Activated naive CD4-positive, alpha-beta T cell (primary cell): ENCODE measurements at places on chromosomes 16 and 17.

GRCh38 chr17:29747660-29748059, 124.9 kb upstream of the CORO6 start:
- no peak for DNase-seq

DNA sequence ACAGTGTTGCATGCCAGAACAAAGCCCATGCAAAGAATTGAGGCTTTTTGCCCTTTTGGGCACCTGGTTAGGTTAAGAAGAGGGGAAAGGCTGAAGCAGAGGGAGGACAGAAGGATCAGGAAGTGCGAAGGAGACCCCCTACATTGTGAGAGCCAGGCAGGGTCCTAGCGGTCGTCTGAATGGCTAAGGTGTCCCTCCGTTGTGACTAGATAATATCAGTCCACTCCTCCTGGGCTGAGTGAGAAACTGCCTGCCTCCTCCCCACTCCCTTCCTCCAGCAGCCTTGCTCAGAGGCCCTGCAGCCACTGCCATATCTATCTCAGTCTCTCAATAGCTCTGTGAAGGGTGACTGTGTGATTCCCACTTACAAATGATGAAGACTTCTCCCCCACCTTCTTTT, 75.1 kb downstream of the WSB1 start:
- no peak for DNase-seq

- DNase-seq = no peak
Observed at GRCh38 chr17:78617511-78618061, 40.4 kb upstream of the DNAH17 start.

GRCh38 chr17:20774472-20775135, 195.1 kb downstream of the CDRT15L2 start:
- no peak for DNase-seq

- DNase-seq = no peak
Observed at GRCh38 chr17:44400226-44400847, 10.9 kb upstream of the ITGA2B start.

- no peak for DNase-seq
Observed at GRCh38 chr17:9859781-9860180, 34.1 kb downstream of the GLP2R start.

- no peak for DNase-seq
Observed at GRCh38 chr17:60292697-60293096, 99.2 kb downstream of the USP32 start.

- DNase-seq = no peak
Observed at GRCh38 chr17:19787733-19788357, 39.7 kb upstream of the ALDH3A1 start.

DNA sequence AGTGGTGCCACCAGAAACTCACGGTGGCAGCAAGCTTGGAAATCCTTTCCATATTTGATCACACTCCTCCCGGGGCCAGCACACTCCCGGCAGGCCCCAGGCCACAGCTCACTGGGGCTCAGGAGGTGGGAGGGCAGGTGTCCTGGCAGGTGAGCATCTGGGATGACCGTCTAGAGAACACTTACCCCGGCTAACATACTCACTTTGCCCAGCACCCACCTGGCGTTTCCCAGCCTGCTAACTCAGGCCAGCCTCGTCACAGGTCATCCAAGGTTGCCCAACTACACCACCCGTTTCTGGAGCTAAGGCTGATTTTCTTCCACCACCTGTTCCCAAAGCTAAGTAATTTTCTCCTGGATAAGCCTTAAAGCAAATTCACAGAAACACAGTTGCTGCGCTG, 24.9 kb downstream of the FBXO31 start:
- no peak for DNase-seq

DNA sequence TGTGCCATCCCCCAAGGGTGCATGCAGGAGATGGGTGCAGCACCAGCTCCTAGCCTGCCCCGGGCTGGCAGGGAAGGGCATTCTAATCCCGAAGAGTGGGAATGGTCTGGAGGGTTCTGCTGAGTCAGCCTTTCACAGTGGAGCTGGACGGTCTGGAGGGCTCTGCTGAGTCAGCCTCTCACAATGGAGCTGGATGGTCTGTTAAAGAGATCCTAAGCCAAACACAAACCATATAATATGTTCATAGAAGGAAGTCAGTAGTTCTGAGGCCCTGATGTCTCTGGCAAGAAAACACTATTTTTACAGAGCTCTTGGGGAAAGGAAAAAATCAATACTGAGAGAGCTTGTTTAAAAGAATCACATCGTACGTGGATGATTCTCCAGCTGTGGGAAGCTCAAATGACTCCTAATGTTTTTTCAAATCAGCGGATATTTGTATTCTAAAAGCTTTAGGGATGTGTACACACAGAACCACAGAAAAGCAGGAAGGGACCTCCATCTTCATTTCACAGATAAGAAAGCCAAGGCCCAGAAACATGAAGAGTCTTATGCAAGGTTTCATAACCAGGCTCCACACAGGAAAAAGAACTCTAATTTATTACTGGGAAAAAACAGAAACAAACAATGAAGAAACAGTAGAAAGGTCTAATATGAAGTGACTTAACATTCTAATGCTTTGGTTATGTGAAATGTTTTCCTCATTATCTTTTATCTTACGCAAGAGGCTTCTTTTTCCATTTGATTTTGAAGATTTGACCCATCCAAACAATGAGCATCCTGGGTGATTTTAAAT, 176.3 kb downstream of the VPS53 start:
- DNase-seq = no peak

DNA sequence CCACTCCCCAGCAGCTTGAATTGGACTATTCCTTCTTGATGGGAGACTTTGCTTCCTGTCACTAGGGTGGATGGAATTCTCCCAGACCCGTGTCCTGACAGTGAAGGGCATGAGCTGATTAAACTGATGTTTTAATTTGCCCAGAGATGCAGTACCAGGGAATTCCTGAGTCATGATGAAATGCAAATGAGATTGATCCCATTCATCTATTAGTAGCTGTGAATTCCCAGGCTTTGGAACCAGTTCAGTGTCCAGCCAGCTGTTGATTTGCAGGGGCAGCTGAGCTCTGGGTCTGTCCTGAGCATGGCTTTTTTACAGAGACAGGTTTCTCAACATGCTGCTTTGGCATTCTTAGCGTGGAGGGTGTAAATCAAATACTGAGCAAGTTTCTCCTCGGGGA, 157.9 kb downstream of the PITPNC1 start:
- DNase-seq = no peak

- DNase-seq = no peak
Observed at GRCh38 chr17:79695797-79696609, 34.7 kb upstream of the ENPP7 start.

GRCh38 chr16:89473791-89474414, 16.5 kb downstream of the ANKRD11 start:
- DNase-seq = no peak

DNA sequence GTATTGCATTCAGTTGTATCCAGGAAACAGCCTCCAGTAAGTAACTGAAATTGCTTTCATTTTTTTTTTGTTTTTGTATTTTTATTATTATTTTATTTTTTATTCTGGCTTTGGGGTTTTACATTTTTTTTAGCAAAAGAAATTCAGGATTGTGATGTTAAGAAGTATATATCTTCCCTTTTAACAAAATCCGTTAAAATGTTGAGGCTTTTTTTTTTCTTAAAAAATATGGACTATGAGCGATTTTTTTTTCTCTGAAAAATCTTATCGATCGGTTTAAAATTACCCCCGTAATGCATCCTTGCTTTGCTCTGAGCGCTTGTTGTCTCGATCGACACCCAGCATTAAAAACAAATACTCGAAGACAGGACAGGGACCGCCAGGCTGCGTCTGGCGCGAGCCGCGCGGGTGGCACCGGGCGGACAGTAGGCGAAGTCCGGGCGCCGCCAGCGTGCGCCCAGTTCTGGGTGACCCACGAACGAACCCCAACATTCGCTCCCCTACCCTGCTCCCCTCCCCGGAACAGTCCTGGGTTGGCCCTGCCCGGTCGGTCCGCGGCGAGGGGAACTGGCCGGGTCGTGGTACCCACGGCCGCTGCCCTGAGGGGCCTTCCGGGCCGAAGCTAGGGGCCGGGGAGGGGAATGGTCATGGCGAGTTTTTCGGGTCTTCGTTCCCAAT, 482 bp downstream of the BAHCC1 start:
- no peak for DNase-seq

GRCh38 chr16:10078541-10078949, 103.7 kb downstream of the GRIN2A start:
- no peak for DNase-seq

GRCh38 chr17:7656958-7657609, 6.4 kb downstream of the ATP1B2 start:
- no peak for DNase-seq

DNA sequence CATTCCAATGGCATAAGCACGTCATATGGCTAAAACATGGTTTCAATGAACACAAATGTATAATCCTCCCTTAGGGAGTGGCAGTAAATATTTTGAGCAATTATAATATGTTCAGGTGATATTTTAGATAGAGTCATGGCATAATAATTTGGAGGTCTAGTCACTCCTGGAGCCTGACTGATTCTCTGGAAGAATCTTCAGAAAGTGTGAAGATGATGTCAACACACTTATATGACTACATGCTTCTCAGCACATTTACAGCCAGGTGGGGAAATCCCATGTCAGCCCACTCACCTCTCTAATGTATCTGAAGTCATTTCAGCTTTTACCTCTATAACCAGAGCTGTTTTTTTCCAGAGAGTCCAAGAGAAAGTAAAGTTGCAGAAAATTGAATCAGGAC, 474.8 kb downstream of the SHISA9 start:
- no peak for DNase-seq

DNA sequence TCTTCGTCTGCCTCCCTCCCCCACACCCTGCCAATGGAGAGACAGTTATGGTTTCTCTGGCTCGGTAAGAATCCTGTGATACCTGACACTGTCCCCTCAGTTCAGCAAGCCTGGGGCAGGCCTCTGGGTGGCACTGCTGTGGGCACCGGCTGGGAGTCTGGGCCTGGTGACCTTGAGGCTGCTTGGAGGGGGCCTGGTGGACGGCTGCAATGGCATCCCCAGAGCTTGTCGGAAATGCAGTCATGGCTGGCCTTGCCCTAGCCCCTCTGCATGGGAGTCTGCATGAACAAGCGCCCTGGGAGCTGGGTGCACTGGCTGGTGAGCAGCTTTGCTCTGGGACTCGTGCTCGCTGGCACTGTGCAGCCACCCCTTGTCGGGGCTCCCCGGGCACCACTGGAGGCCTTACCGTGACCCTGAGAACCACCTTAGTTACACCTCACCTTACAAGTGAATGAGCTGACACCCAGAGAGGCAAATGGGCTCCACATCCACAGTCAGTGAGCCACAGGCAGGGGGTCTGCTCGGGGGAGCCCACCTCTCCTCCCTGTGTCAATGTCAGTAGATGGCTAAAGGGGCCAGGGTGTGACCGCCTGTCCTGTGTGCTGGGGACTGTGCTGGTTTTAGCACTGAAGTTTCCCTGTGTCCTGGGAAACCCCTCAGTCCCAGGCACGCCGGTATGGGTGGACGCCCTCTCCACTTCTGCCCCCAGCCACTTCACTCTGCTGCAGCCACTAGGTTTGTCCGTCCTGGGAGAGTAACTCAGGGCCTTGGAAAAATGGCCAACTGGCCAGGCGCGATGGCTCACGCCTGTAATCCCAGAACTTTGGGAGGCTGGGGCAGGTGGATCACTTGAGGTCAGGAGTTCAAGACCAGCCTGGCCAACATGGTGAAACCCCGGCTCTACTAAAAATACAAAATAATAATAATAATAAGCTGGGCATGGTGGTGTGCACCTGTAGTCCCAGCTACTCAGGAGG, 1.4 kb downstream of the LGALS3BP start:
- DNase-seq = no peak

GRCh38 chr16:51542981-51543815, 392.1 kb upstream of the SALL1 start:
- no peak for DNase-seq

DNA sequence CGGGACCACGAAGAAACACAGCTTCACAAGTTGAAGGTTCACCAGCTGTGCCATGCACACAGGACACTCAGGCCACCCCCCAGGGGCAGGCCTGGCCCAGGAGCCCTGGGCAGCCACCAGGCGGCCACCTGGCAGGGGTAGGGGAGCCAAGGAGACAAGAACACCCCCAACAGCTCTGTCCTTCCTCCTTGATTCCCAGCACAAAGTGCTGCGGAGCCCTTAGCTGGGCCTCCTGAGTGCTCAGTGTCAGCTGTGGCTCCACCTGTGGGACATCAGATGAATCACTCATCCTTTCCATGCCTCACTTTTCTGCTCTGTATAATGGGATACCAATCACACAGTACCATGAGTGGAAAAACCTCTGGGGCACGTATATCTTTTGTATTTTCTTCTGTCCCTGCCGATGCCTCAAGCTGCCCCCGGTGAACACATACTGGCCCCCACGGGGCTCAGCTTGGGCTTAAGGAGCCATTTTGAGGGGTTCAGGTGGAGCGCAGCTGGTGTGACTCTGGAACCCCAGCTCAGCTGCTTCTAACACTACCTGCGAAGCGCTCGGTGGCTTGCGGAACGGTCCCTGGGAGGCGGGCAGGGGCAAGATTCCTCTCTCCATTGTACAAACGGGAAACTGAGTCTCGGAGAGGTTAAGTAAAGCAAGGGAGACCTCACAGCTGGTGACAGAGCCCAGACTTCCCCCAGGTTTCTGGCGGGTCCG, 12.0 kb downstream of the GALK1 start:
- DNase-seq = no peak

- no peak for DNase-seq
Observed at GRCh38 chr16:54522584-54522983, 236.0 kb upstream of the IRX3 start.

DNA sequence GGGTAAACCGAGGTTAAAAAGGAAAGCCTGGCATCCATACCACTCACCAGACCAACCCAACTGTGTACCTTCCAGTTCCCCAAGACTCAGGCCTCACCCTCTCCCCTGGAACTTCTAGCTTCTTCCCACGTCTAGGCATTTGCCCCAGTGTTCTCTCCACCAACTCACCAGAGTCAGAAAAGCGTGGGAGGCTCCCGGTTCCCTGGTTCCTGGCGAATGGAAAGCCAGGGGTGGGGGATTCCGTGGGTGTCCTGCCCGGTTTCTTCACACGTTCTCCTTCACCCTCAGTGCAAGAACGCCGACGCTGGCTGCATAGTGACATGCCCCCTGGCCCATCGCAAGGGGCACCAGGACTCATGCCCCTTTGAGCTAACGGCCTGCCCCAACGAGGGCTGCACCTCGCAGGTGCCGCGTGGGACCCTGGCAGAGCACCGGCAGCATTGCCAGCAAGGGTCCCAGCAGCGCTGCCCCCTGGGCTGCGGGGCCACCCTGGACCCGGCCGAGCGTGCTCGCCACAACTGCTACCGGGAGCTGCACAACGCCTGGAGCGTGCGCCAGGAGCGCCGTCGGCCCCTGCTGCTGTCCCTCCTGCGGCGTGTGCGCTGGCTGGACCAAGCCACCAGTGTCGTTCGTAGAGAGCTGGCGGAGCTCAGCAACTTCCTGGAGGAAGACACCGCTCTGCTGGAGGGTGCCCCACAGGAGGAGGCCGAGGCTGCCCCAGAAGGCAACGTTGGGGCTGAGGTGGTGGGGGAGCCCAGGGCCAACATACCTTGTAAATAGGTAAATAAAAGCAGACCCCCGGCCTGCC, 1.7 kb downstream of the RNF151 start:
- no peak for DNase-seq
